Right lung (tissue), 10 donors: ENCODE measurements at places on chromosomes 2 and 18. TPM values are rescaled to one million over a fixed set of nuclear protein-coding genes. Genes with fewer than 3 reads are reported as not detected.

Gene MC2R
- polyA plus RNA-seq = not detected

Gene KIF1A
- 4.9 TPM for polyA plus RNA-seq

Gene ADD2
- polyA plus RNA-seq = 5.2 TPM

Gene CKAP2L
- polyA plus RNA-seq = 23.1 TPM

Gene VSNL1
- 13.8 TPM for polyA plus RNA-seq

Gene LRRTM1
- polyA plus RNA-seq = 2.5 TPM

Gene ATOH8
- polyA plus RNA-seq = 38.9 TPM

Gene GPAT2
- 4.2 TPM for polyA plus RNA-seq

Gene C2orf15
- polyA plus RNA-seq = 8.1 TPM

Gene MERTK
- polyA plus RNA-seq = 12.7 TPM

Gene ACTR1B
- 60.3 TPM for polyA plus RNA-seq

GRCh38 chr18:76399613-76400391 lies 95.2 kb downstream of the ZNF516 start:
- DNase-seq = no peak

DNA sequence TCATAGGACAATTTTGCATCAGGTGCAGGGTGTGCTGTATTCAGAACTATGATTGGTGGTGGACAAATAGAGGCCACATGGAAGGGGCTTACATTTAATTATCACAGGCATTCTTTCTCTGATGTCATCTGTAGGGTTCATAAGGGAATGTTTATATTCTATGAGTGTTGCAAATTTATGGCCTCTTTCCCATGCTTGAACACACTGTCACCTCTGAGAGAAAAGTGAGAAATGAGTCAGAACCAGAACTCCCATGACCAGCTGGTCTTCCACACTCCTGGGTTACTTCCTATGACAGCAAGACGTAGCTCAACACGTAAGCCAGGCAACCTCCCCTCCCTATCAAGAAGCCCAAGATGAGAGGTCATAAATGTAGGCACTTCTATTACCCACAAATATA lies 310.8 kb downstream of the PIEZO2 start:
- no peak for DNase-seq

DNA sequence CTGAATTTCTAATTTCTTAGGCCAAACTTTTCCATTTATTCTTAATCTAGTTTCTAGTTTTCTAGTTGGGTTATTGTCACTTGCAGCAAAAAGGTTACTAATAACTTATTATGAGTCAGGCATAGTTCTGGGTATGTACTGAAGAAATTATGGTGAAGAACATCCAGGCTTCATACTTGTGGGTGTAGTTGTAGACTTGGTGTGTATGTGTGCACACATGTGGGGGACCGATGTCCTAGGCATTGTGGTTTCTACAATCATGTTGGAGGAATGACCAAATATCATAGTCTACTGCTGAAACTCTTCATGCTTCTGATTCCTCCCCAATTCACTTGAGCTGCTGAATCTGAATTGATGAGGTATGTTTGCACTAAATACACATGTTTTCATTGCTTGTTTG lies 141.2 kb downstream of the PMAIP1 start:
- DNase-seq = no peak

DNA sequence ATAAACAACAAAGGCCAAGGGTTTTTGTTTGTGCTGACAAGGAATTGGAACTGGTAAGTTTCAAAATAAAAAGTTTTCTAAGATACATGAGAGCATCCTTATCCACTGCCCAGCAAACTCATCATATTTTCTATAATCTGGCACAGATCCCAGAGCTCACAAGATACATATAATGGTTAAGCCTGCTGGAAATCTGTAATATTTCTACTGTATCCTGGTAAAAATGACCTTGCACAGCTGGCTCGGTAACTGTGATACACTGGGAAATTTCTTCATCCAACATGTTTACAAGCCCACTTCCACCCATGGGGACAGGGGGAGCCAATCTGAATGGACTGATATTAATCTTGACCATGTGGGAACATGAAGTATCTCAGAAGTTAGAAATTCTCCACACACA lies 425.4 kb upstream of the MMADHC start:
- peak; percentile 49 for DNase-seq

DNA sequence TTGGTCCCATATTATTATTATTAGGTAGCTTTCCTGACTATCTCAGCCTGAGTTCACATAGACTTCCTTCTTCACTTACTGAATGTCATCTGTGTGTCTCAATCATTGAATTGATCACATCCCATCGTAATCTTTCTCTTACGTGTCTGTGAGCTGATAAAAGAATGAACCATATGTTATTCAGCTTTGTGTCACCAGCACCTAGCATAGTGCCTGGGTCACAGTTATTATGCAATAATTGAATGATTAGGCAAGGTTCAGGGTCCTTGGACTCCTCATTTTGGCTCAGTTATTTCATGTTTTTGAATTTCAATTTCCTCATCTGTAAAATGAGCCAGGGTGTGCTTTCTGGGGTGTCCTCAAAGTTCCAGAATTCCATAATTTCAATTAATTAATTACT lies 107.2 kb downstream of the ZEB2 start:
- DNase-seq = no peak

DNA sequence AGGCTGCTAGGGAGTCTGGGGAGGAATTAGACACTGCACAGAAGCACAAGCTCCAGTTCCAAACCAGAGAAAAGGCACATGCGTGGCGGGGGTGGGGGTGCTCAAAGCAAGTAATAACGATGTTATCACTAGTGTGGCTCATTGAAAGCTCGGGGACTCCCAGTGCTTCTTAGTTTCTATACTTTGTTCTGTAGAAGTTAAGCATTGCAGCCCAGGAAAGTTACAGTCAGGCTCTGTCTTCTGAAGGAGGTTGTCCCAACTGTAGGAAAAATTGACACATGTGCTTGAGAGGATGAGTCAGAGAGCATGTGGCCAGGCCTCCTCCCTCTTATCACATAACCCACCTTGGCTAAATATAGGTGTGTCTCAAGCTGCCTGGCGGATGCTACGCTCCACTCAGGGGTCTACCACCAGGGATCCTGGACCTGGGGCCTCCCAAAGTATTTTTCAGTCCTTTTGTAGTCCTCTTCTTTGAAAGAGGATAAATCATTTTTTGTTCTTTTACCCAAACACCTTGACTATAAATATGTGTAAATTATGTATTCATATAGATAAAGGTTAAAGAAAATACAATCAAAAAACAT lies 3.8 kb downstream of the GALNT5 start:
- DNase-seq = no peak

- DNase-seq = no peak
Observed at GRCh38 chr18:78733762-78734613, 245.6 kb upstream of the SALL3 start.

GRCh38 chr2:231469583-231469950 lies 5.3 kb upstream of the NCL start:
- DNase-seq = no peak

- DNase-seq = no peak
Observed at GRCh38 chr2:71064110-71064611, 4.3 kb upstream of the NAGK start.

DNA sequence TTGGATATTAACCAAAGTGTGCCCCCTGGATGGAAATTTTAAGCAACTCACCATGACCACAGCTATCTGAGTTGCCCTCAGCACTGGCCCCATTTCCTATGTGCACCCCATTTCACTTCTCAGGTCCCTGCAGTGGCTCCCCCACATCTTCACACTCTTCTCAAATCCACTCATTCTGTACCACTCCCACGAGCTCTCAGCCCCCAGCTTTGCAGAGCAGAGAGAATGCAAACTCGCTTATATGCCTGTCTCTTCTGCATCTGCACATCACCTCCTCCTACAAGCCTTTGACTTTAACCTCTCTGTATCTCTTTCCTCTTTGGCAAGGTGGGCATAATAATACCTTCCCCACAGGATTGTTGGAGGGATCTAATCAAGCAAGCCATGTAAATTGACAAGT lies 46.2 kb downstream of the DPYSL5 start:
- no peak for DNase-seq

DNA sequence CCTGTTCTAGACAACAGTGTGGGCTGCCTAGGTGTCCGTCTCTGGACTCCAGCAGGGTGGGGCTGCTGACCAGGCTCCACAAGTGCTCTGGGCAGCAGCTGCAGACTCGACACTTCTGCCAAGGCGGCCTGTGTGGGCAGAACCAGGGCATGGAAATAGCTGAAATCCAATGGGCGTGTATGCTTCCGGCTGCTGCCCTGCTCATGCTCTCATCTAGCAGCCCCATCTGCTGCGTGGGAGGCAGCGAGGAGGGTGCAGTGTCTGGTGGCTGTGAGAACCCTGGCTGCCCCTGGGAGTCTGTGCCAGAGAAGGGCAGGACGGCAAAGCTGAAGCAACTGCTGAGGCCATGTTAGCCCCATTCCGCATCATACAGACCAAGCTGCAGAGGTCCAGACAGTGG lies 174.9 kb downstream of the SOX11 start:
- DNase-seq = no peak

DNA sequence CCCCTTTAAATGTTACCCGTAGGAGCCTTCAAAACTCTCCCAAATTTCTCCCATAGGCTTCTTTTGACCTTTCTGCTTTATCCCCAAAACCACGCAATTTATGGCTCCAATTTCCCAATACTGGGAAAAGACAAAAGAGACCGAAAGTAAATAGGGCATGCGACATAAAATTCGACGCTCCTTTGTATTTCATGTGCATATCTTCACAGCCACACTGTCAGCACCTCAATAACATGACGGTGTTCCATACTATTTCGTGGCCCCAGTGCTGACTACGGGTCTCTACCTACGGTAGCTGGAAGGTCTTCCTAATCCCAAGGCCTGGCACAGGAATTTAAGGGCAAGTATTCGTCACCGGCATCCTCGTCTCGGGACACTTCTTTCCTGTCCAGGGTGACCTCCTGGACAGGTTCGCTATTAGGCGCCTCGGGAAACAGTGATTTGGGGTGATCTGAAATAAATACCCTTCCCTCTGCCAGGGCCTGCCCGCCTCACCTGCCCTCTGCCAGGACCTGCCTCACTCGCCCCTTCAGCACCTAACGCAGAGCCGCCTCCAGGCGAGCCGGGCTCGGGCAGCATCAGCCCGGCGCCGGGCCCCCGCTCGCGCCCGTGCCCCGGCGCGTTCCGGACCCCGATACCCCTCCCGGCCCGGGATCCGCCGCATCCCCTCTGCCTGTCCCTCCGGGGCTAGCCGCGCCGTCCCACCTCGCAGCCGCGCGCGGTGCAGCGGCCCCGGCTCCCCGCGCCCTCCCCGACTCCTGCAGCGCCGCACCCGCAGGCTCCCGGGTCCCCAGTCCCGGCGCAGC lies 680 bp downstream of the DTNB start:
- DNase-seq = peak; percentile 27

DNA sequence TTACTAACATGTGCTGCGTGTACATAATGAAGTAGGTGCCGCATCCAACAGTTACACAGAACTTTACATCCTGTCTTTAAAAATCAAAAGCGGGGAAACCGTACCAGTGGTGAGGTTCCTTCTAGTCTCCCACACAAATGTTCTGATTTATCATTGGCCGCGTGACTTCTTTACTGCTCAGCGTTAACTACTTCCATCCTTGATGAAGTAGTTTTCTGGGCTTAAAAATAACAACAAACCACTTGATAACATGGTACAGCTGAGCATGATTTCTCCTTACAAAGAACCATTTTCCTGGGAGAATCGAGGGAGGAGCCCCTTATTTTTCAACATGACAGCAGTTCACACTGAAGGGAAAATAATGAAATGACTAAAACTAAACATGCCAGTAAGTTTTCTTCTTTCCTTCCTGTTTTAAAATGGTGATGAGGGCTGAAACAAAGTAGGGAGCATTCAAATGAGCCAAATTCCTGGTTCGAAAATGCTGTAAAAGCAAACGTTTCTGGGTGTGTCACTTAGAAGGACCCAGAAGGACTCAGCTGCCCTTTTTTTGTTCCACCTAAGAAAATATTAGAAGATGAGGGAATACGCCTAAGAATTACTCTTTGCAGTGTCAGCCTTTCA lies 9.9 kb downstream of the EMILIN2 start:
- no peak for DNase-seq

- peak; percentile 70 for DNase-seq
Observed at GRCh38 chr2:36456227-36457175, 100.9 kb downstream of the CRIM1 start.

- DNase-seq = no peak
Observed at GRCh38 chr2:74149570-74150319, 2.0 kb upstream of the BOLA3 start.

DNA sequence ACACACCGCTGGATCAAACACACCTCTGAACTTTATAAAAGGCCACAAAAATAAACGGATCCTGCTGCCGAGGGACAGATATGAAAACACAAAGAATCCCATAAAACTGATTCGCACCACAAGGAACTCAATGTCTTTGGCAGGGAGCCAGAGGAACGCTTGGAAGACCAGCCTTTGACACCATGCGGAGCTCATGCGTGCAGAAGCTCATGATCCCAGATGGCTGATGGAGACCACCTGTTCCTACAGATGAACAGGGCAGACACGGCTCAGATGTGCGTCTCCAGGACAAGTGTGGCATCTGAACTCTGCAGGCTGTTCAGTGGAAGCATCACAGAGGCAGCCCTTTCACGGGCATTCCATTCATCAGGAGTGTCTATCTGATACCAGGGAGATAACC lies 24.9 kb downstream of the COPS9 start:
- DNase-seq = no peak
